ENCODE measurements at places on chromosomes 7 and 10.

DNA sequence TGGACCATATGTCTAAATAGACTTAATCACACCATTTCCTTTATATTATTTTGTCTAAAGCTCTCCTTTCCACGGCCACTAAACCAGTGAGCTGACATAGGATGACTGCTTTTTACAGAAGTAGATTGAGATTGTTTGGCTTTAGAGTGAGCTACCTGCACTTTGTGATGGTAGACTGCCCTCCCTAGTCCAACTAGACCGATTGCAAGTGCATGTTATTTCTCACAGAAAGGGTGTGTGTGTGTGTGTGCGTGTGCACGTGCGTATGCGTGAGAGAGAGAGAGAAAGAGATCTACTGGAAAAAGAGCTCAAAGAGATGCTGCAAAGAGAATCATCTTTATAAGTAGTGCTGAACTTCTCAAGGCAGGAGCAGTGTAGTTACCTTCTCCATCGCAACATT is 60.7 kb downstream of the VCL start:
- peak; percentile 55 for DNase-seq

GRCh38 chr7:51226916-51227535 is 89.6 kb downstream of the COBL start:
- DNase-seq: no peak

DNA sequence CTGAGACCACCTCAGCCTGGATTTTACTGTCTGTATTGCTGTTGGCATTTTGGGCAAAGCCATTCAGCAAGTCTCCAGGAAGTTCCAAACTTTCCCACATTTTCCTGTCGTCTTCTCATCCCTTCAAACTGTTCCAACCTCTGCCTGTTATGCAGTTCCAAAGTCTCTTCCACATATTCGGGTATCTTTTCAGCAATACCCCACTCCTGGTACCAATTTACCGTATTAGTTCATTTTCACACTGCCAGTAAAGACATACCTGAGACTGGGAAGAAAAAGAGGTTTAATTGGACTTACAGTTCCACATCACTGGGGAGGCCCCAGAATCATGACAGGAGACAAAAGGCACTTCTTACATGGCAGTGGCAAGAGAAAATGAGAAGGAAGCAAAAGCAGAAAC is 62.8 kb downstream of the INPP5A start:
- no peak for DNase-seq

- no peak for DNase-seq
Measured at GRCh38 chr10:59618666-59619065, 91.0 kb downstream of the SLC16A9 start.

- DNase-seq: no peak
Measured at GRCh38 chr7:34225193-34225592, 319.9 kb downstream of the BMPER start.

GRCh38 chr7:6648815-6649104 is 11.6 kb downstream of the ZNF316 start:
- DNase-seq: no peak

DNA sequence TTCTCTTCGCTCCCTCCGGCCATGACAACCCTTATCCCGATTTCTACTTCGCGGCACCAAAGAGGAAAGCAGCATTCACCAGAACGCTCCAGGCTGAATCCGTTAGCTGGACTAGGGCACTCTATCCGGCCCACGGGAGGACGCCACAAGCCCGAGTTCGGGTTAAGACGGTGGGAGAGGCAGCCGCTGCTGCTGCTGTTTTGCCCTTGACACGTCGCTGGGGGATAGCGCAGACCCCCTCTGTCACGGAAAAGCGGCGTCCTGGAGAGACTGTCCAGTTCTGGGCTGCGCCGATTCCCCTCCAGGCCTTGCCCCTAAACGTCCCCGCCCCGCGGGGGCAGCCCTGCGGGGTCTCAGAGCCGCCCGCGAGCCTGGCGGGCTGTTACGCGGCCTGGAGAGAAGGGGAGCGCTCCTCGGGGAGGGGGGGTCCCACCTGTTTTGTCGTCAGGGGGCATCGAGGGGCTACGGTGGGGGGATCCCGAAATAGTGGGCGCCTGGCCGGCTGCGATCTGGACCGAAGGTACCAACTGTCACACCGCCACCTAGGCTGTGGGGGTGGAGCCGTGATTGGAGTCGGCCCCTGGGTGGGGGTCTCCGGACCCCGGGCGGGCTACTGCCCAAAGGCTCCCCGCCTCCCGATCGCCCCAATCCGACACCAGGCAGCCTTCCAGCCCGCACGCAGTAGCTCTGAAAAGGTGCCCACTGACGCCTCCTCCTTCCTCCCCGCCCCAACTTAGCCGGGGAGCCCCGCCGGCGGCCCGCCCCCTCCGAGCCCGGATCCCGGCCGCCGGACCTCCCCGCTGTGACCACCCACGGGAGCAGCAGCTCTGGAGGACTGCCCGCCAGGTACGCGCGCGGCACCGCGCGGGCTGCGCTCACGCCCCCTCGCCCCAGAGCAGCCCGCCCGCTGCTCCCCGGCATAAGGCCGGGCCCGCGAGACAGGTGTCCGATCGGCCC is 772 bp downstream of the SGMS1 start:
- DNase-seq: peak; percentile 55

- DNase-seq: no peak
Measured at GRCh38 chr10:6951732-6952131, 371.7 kb upstream of the PRKCQ start.

- DNase-seq: no peak
Measured at GRCh38 chr7:33710608-33711007, 194.7 kb upstream of the BMPER start.

DNA sequence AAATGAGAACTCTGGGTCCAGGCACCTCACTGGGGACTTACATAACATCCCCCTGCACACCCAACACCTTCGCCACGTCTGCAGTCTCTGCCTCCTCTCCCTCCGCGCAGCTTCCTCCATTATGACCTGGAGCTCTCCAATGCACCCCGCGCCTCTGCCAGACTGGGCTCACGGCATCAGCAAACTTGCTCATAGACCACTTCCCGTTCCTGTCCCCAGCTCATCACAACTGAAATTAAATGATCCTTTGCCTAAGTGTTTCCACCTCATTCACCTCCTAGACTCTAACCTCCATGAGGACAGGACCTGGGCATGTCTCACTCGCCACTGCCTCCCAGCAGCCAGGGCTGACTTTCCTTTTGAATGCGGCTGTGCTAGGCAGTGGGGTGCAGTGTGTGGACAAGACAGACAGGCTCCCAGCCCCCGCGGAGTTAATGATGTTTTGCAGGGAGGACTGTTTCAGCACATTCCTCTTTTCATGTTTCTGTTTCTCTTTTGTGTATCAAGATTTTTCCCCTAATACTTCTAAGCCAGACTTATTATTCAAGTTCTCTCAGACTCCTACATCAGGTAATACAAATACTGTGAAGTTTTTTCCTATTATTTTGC is 18.8 kb downstream of the CHST15 start:
- no peak for DNase-seq

- DNase-seq: no peak
Measured at GRCh38 chr7:37462138-37462537, 13.5 kb upstream of the ELMO1 start.

GRCh38 chr7:102450242-102450641 is 14.4 kb downstream of the ALKBH4 start:
- peak; percentile 58 for DNase-seq

- peak; percentile 30 for DNase-seq
Measured at GRCh38 chr7:32958046-32959025, 1.1 kb downstream of the FKBP9 start.

DNA sequence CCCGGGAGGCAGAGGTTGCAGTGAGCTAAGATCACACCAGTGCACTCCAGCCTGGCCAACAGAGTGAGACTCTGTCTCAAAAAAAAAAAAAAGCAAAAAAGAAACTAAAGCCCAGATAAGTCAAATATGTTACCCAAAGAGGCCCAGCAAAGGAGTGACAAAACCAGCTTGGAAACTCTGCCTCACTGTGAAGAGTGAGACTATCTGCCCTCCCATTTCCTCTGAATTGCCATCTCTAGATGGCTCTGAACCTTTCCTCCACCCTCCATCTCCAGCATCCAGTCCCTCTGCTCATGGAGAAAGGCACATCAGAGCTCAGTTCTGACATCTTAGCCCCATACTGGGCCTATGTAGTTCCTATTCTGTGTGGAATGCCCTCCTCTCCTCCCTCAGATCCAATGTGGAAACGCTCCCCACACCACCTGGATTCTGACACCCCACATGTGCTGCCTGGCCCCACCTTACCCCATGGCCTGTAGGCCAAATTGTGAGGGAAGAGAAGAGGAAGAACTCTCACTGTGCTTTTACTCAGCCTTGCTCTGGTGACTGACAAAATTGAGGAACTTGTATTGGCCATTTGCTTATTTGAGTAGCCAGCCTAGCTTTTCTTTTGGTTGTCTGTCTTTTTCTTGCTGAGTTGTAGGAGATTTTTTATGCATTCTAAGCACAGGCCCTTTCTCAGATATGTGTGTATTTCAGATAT is 18.0 kb upstream of the NUDCD3 start:
- DNase-seq: no peak

DNA sequence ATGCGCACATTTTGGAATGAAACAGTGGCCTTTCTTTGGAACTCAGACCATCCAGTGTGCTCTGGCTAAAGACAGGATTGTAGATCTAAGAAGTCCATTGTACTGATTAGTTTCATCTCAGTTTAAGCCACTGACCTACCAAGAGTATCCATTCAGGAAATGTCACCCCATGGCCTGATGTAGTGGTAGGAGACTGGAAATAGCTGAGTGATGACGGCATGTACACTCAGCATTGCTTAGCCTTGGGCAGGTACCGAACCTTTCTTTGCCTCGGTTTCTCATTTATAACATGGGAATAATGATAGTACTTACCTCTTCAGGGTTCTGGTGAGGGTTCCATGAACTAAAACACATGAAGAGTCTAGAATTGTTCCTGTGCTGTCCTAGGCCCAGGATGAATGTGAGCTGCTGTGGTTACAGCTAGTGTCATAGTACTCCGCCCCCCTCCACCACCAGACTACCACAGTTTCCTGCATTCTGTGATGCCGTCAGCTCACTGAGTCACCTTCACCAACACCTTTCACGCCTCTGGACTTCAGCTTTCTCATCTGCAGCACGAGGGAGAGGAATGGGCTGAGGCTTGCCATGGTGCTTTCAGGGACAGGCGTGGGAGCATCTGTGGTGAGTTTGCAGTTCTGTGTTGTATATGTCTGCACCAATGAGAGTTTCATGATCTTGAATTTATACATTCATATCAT is 484.0 kb upstream of the GALNT17 start:
- peak; percentile 5 for DNase-seq

DNA sequence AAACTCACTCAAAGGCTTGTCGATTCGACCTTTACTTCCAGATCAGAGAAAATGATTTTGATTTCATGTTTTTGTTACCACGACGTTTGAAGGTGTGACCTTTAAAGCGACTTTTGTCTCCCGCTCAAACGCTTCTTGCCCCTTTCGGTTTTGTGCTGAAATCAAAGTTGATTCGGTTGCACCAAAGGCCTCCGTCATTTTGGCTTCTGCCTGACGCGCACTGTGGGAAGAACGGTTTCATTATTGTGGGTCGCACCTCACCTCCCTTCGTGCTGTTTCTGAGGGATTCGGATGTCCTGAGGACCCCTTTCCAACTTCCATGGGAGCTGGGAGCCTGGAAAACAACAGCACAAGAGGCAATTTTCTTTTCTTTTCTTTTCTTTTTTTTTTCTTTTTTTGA is 176.9 kb downstream of the DNAJB6 start:
- no peak for DNase-seq

DNA sequence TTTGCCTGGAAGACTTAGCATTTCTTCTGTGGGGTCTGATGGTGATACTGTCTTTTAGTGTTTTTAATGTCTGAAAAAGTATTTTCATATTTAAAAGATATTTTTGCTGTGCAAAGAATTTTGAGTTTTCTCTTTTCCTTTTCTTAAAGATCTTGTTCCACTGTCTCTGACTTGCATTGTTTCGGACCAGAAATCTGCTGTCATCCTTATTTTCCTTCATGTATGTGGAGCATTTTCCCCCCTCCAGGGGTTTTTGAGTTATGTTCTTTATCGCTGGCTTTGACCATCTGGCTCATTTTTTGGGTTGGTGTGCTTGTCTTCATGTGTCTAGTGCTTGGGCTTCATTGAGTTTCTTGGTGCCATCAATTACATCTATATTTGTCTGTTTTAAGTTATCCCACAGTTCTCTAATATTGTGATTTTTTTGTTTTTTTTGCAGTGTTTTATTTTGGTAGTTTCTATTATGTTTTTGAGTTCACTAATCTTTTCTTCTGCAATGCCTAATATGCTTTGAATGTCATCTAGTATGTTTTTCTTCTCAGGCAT is 119.9 kb downstream of the MGMT start:
- peak; percentile 19 for DNase-seq

GRCh38 chr10:43350686-43351085 is 20.8 kb upstream of the FXYD4 start:
- DNase-seq: no peak

DNA sequence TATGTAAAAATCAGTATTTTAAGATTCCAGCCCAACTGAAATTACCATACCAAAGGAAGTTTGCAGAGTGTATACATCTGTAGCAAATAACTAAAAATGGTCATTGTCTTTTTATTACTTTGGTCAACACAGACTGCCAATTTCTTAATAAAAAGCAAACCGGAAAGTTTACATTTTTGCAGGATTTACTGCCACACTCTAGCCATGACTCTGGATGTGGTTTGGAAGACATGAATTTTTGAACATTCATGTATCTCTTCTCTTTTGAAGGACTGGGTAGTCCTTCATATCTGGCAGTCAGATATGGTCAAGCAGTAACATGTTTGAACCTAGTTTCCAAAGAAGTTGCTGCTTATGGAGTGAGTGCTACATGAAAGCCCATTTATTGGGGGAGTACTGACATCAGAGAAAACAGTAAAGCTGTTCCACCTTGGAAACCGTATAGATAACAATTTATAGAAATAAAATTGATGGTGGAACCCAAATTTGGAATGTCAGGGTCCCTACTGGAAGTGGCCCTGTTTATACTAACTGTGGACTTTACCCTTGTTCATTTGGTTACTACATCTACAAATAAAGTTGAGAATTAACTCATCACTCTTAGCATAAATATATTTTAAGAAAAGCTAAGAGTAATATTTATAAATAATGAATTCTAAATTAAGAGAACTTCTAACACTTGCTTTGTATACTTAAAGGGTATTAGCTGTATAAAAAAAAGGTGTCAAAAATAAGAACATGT is 84.6 kb downstream of the ZMYND11 start:
- DNase-seq: no peak

DNA sequence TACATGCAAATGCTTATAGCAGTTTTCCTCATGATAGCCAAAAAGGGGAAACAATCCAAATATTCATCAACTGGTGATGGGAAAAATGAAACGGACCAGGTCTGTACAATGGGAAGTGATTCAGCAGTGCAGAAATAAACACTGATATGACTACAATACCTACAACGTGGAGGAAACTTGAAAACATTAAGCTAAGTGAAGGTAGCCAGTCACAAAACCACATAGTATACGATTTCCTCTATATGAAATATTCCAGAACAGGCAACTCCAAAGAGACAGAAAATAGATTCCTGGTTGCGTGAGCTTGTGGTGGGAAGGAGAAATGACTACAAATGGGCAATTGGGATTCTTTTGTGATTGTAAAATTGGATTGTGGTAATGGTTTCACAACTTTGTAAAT is 263.1 kb upstream of the PITRM1 start:
- DNase-seq: no peak

- DNase-seq: peak; percentile 91
Measured at GRCh38 chr10:124745673-124746072, 1.5 kb upstream of the FAM53B start.
